Cortex of kidney (tissue), 1 donor: ENCODE measurements at places on chromosomes 4 and X.

DNA sequence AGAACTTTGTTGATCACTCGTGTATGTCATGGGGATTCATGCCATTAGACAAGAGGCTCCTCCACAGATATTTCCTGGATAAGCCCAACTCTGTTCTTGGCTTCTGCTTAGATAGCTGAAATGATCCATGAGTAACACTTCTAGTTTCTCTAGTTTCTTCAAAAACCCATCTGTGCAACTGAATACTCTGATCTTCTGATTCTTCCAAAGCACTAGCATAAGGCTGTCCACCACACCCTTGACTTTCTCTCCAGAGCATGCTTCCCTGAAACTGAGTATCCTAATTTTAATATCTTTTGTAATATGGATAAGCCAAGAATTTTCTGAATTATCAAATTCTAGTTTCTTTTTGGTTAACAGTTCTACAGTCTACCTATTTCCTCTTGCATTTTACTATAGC is 118.6 kb upstream of the TAPT1 start:
- DNase-seq: no peak

- no peak for DNase-seq
These were observed 132.5 kb downstream of the PTTG2 start for GRCh38 chr4:38092701-38093100.

DNA sequence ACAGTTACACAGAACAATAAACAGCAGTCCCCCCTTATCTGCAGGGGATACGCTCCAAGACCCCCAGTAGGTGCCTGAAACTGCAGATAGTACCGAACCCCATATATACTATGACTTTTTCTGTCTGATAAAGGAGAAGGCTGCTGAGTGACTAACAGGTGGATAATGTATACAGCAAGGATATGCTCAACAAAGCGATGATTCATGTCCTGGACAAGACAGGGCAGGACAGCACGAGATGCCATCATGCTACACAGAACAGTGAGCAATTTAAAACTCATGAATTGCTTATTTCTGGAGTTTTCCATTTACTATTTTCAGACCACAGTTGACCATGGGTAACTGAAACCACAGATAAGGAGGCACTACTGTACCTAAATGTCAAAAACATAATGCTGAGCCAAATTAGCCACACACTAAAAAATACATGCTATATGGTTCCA is 76.1 kb downstream of the MANBA start:
- no peak for DNase-seq

- DNase-seq: no peak
These were observed 57.2 kb downstream of the TRAPPC11 start for GRCh38 chr4:183716302-183716701.

GRCh38 chr4:126004941-126005340 is 690.2 kb downstream of the FAT4 start:
- no peak for DNase-seq

GRCh38 chr4:81786063-81786763 is 314.5 kb upstream of the RASGEF1B start:
- no peak for DNase-seq

- DNase-seq: no peak
These were observed 82.2 kb downstream of the KLF8 start for GRCh38 chrX:56314334-56314733.

DNA sequence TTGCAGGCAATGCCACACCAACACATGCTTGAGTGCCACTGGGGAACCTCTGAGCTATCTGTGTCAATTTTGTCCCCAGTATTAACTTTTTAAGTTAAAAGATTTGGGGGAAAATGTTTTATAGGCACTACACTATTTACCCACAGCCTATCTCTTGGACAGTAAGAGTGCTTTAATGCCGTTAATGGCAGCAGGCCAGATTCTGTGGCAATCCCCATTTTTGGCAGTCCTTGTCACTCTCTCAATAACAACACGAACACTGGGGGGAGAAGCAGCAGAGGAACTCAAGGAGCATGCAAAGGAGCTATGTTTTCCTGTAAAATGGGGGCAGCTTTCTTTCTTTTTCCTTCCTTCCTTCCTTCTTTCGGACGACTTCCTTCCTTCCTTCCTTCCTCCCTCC is 168.6 kb downstream of the NSUN7 start:
- DNase-seq: no peak

DNA sequence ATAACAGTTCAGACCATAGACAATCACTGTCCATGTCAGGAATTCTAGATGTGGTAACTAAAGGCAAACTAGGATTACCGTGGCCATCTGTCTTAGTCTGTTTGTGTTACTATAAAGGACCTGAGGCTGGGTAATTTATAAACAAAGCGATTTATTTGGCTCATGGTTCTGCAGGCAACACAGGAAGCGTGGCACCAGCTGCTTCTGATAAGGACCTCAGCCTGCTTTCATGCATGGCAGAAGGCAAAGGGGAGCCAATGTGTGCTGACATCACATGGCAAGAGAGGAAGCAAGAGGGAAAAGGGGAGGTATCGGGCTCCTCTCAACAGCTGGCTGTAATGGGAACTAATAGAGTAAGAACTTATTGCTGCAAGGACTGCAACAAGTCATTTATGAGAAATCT is 376.7 kb downstream of the GPM6A start:
- no peak for DNase-seq

DNA sequence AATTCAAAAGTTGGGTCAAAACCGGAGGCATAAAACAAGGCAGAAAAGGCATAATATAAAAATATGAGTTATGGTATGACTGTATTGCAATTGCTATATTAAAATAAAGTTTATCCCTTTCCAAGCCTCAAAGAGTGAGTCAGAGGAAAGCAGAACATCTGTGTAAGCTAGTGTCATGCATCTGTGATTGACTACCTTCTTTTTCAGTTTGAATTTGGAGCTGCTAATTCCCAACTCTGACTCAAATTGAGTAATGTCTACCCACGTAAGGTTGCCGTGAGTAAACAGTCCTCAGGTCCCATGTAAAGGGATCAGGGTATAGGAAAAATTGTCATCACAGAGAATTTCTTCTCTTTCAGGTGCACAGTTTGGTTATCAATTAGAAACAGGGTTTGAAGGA is 6.5 kb upstream of the SLITRK4 start:
- no peak for DNase-seq
